ENCODE measurements at places on chromosomes 5 and 9. TPM values are rescaled to one million over a fixed set of nuclear protein-coding genes. Genes with fewer than 3 reads are reported as not detected.

The C9orf50 gene
- not detected for total RNA-seq

The PCDHGA6 gene
- 6.6 TPM for total RNA-seq

The RANBP3L gene
- total RNA-seq, result not detected

The CCDC192 gene
- not detected for total RNA-seq

The C1QTNF3 gene
- total RNA-seq, result 10.5 TPM

The GPR151 gene
- total RNA-seq, result not detected

The ADAMTSL1 gene
- total RNA-seq, result 17.2 TPM

The CEL gene
- 0.99 TPM for total RNA-seq

The GPSM1 gene
- 41.9 TPM for total RNA-seq

The EPB41L4B gene
- 0.88 TPM for total RNA-seq

The C5orf52 gene
- not detected for total RNA-seq

The COL5A1 gene
- 185 TPM for total RNA-seq

The ADAMTS2 gene
- 0.68 TPM for total RNA-seq

The AQP7 gene
- not detected for total RNA-seq

The RNF183 gene
- total RNA-seq, result not detected

The CLTB gene
- total RNA-seq, result 164 TPM

The DRD1 gene
- not detected for total RNA-seq

The PPP3R2 gene
- total RNA-seq, result not detected

The KIF24 gene
- 1.8 TPM for total RNA-seq

The PRPF4 gene
- total RNA-seq, result 23.7 TPM

The PCA3 gene
- total RNA-seq, result not detected

The TCF7 gene
- total RNA-seq, result 1.3 TPM

The TMEM232 gene
- total RNA-seq, result 0.41 TPM

The EIF4E1B gene
- not detected for total RNA-seq

The SOHLH1 gene
- total RNA-seq, result not detected

The PCDH1 gene
- 479 TPM for total RNA-seq

The DMRT3 gene
- 0.47 TPM for total RNA-seq

The PAX5 gene
- total RNA-seq, result not detected
